Thoracic aorta (tissue), 2 donors: ENCODE measurements at places on chromosomes 7 and 10.

- H3K4me1 ChIP-seq: peaks cover 3% of the 10 kb centered on the region
- no peaks in the 10 kb centered on the region for H3K27me3 ChIP-seq
- no peak for DNase-seq
- no peaks in the 10 kb centered on the region for H3K36me3 ChIP-seq
- no peak overlapping the region for H3K4me3 ChIP-seq
Observed at GRCh38 chr10:44390585-44391072, 5.7 kb upstream of the CXCL12 start.

DNA sequence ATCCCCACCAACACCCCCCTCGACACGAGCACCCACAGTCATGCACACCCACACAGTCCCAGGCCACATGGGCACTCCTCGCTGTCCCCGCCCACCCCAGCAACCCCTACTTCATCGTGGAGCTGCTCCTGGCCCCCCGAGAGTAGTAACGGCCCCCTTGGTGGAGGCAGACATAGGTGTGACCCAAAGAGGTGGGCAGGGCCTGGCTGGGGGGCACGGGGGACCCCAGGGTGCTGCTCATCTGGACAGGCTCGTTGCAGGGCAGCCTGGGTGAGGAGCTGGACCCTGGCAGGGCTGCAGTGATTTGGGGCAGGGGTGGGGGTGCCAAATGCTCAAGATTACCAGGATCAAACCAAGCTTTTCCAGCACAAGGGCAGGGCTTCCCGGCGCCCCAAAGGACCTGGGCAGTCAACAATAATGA lies 42.4 kb upstream of the ZMIZ1 start:
- no peak for DNase-seq
- H3K27me3 ChIP-seq: no peaks in the 10 kb centered on the region
- no peaks in the 10 kb centered on the region for H3K4me1 ChIP-seq
- H3K36me3 ChIP-seq: no peaks in the 10 kb centered on the region
- H3K27ac ChIP-seq: no peak overlapping the region
- H3K4me3 ChIP-seq: no peak overlapping the region

DNA sequence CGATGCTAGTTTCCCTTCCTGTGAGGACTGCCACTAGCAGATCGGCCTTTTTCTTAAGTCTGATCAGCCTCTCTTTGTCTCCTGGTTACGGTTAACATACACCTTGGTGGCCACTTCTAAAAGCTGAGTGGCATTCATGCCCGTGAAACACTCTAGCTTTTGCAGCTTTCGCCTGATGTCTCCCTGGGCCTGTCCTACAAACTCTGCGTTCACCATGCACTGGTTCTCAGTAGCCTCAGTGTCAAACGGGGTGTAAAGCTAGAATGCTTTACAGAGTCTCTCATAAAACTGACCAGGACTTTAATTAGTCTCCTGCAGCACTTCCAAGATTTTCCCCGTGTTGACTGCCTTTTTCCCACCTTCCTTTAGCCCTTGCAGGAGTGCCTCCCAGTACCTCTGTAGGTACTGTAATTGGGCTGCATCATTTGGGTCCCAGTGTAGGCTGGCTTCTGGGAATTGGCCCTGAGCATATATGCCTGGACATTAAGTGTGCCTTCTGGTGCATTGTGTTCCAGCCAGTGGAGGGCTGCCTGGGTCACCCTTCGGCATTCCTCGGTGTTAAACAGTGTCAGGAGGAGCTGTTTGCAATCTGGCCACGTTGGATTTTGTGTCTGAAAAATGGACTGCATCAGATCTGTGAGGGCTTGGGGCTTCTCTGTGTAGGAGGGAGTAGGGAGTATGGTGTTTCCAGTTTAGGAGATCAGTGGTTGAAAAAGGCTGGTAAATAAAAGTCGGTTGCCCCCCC lies 6.5 kb upstream of the ZNF117 start:
- no peaks in the 10 kb centered on the region for H3K36me3 ChIP-seq
- H3K4me3 ChIP-seq: no peak overlapping the region
- no peak for DNase-seq
- H3K4me1 ChIP-seq: peaks cover 31% of the 10 kb centered on the region

- DNase-seq: no peak
- H3K4me1 ChIP-seq: peaks cover 14% of the 10 kb centered on the region
- H3K27me3 ChIP-seq: no peaks in the 10 kb centered on the region
- no peak overlapping the region for H3K4me3 ChIP-seq
- no peaks in the 10 kb centered on the region for H3K36me3 ChIP-seq
Observed at GRCh38 chr7:92808006-92808405, 28.4 kb downstream of the CDK6 start.

- H3K27ac ChIP-seq: no peak overlapping the region
- H3K4me3 ChIP-seq: no peak overlapping the region
- H3K4me1 ChIP-seq: peaks cover 7% of the 10 kb centered on the region
- H3K27me3 ChIP-seq: no peaks in the 10 kb centered on the region
- DNase-seq: no peak
Observed at GRCh38 chr10:69742356-69742695, 59.4 kb upstream of the COL13A1 start.

- no peak for DNase-seq
- H3K4me3 ChIP-seq: no peak overlapping the region
- no peaks in the 10 kb centered on the region for H3K4me1 ChIP-seq
- no peak overlapping the region for H3K27ac ChIP-seq
- H3K27me3 ChIP-seq: no peaks in the 10 kb centered on the region
Observed at GRCh38 chr7:120502132-120502531, 229.2 kb downstream of the KCND2 start.

DNA sequence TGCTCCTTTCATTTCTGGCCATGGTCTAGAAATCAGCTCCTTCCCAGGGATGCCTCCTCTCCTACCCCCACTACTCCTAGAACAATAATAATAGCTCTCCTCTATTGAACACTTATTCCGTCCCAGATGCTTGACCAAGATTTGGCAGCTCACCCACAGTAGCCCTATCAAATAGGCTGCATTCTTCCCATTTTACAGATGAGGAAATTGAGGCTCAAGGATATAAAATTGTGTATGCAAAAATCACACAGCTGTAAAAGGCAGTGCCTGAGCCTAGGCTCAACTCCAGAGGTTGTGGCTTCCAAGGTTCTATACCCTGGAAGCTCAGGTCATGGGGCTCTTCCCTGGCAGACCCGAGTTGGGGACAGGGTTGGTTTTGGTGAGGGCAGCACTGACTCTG lies 82.3 kb downstream of the C10orf105 start:
- no peaks in the 10 kb centered on the region for H3K36me3 ChIP-seq
- no peak for DNase-seq
- no peak overlapping the region for H3K27ac ChIP-seq
- no peaks in the 10 kb centered on the region for H3K27me3 ChIP-seq
- no peaks in the 10 kb centered on the region for H3K4me1 ChIP-seq
- no peak overlapping the region for H3K4me3 ChIP-seq

DNA sequence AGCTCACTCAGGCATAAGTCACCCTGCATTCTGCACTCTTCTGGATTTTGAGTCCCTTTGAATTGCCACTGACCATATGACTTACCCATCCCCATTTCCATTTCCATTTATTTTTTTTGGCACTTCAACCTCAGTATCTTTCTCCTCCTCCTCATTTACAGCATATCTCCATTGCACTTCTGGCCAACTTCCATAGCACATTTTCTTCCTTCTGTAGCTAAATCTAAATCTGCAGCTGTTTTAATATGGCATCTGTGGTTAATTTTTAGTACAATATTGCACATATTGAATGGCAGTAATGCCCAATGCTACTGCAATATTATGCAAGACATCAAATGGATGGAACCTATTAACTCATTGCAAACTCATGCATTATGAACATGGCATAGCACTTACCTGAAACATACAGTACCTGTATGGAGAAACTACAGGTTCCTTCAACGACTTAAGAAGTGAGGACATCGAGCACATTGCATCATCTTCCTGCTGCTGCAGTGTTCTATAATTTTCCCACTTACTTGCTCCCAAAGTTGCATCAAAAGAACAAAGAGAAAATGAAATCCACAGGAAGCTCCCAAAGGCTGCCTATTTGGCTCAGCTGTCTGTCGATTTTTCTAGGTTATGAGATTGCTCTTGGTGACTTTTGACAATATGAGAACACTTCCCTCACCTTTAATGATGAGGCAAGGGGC lies 55.7 kb downstream of the LRRTM3 start:
- DNase-seq: no peak
- H3K4me3 ChIP-seq: no peak overlapping the region
- H3K4me1 ChIP-seq: no peaks in the 10 kb centered on the region
- H3K27ac ChIP-seq: no peak overlapping the region
- H3K27me3 ChIP-seq: no peaks in the 10 kb centered on the region
- H3K36me3 ChIP-seq: no peaks in the 10 kb centered on the region

DNA sequence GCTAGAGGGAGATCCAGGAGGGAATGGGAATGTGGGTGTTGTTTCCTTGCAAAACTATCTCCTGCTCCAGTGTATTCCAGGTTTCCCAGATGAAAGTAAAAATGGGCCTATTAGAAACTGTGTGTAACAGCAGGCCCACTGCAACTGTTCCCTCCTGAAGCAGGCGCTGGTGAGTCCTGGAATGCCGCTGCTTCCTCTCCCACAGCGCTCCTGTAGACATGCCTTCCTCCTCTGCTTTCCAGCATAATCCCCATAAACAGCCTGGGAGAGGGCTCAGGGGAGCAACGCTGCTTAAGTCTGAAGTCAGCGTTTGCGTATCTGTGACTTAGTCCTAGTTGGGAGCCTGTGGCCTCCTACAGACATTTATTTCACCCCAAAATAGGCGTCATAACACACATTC lies 551.0 kb upstream of the FOXK1 start:
- DNase-seq: no peak
- no peaks in the 10 kb centered on the region for H3K27me3 ChIP-seq
- no peak overlapping the region for H3K4me3 ChIP-seq
- no peak overlapping the region for H3K27ac ChIP-seq

DNA sequence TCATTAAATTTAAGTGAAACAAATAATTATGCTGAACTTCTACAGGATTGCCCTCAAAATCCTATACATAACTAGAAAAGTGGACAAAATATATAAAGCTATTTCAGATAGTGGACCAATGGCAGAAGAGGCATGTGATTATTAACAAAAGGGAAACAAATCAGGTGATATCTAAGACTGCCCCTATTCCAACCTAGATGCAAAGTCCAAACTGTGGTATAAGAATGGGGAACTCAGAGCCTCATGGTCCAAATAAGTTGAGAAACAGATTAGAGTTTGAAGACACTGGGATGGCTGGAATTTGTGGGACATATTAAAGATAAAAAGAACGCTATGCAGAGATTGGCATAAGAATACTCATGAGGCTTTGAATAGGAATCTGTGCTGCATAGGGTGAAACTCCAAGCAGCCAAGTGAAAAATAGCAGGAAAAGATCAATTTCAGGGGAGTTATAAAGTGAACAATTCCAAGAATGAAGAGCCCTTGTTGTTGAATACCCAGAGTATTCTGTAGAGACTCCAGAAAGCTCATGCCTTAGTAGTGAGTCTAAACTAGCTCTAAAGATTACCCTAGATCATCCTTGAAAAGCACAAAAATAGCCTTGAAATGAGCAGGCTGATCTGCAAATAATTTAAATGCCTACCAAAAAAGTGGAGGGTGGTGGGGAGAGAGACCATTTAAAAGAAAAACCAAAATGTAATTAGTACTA lies 152.4 kb downstream of the IMMP2L start:
- H3K36me3 ChIP-seq: no peaks in the 10 kb centered on the region
- H3K4me3 ChIP-seq: no peak overlapping the region
- H3K27ac ChIP-seq: no peak overlapping the region
- H3K27me3 ChIP-seq: no peaks in the 10 kb centered on the region

DNA sequence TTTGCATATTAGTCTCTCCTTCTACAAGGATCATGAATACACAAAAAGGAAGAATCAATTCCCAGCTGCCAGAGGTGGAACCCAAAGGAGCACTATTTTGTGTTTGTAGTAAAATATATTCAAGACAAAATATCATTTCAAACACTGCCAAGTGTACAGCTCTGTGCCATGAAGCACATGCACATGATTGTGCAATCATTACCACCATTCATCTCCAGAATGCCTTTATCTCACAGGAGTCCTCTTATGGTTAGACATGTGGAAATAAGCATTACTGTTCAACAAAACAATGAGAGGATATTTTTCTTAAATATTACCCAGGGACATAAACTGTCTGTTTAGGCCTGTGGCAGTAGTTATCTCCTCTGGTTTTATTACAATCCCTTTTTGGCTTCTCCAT lies 151.4 kb upstream of the PPP1R3A start:
- H3K4me3 ChIP-seq: no peak overlapping the region
- no peak for DNase-seq
- no peaks in the 10 kb centered on the region for H3K4me1 ChIP-seq
- H3K36me3 ChIP-seq: no peaks in the 10 kb centered on the region
- no peaks in the 10 kb centered on the region for H3K27me3 ChIP-seq

- peaks cover 4% of the 10 kb centered on the region for H3K4me1 ChIP-seq
Observed at GRCh38 chr7:91875851-91876250, 4.7 kb downstream of the MTERF1 start.

DNA sequence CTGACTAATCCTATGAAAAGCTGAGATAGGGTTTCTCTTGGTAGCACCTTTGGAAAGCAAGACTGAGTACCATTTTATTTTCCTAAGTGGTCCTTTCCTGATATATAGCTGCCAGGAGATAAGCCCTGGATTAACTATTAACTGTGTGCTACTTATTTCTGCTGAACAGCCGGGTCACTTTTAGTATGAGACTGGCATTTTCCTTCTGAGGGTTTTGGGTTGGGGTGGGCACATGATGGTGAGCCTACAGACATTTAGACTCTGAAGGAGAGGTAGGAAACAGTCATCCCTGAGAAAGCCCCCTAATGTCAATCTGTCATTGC lies 29.8 kb upstream of the BMPR1A start:
- H3K4me1 ChIP-seq: peaks cover 19% of the 10 kb centered on the region
- H3K4me3 ChIP-seq: no peak overlapping the region

- no peaks in the 10 kb centered on the region for H3K36me3 ChIP-seq
- peaks cover 25% of the 10 kb centered on the region for H3K4me1 ChIP-seq
- no peaks in the 10 kb centered on the region for H3K27me3 ChIP-seq
Observed at GRCh38 chr10:94316560-94316959, 46.2 kb downstream of the NOC3L start.

GRCh38 chr10:129774736-129775401 lies 189.2 kb downstream of the EBF3 start:
- no peaks in the 10 kb centered on the region for H3K4me1 ChIP-seq
- H3K4me3 ChIP-seq: no peak overlapping the region
- H3K27me3 ChIP-seq: no peaks in the 10 kb centered on the region
- no peak for DNase-seq
- no peak overlapping the region for H3K27ac ChIP-seq

- DNase-seq: no peak
- peak overlapping the region; percentile 21 for H3K27ac ChIP-seq
- H3K4me3 ChIP-seq: peak overlapping the region; percentile 54
- no peaks in the 10 kb centered on the region for H3K27me3 ChIP-seq
- peaks cover 16% of the 10 kb centered on the region for H3K36me3 ChIP-seq
Observed at GRCh38 chr10:339038-339391, 203.8 kb downstream of the ZMYND11 start.

DNA sequence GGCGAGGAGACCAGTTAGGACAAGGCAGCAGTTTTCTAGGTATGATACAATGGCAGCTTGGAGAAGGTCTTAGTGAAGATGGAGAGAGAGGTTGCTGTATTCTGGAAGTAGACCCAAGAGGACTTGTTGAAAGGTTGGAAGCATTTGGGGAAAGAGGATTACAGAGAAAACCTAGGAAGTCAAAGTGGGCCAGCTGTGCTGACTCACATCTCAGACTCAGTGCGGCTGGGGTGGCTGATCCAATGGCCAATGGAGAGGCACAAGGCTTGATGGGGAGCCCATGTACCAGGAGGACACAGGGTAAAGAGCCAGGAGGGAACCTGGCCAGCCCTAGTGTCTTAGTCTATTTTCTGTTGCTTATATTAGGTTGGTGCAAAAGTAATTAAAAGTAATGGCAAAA lies 194.5 kb upstream of the GALNT17 start:
- H3K36me3 ChIP-seq: no peaks in the 10 kb centered on the region
- no peak for DNase-seq
- no peaks in the 10 kb centered on the region for H3K4me1 ChIP-seq
- no peak overlapping the region for H3K27ac ChIP-seq
- H3K4me3 ChIP-seq: no peak overlapping the region

- H3K27ac ChIP-seq: no peak overlapping the region
- peak overlapping the region; percentile 64 for H3K4me3 ChIP-seq
- H3K36me3 ChIP-seq: no peaks in the 10 kb centered on the region
- no peak for DNase-seq
- peaks cover 14% of the 10 kb centered on the region for H3K27me3 ChIP-seq
Observed at GRCh38 chr10:100715445-100716385, 29.7 kb upstream of the PAX2 start.
